NCI-H2171 (cell line): ENCODE measurements at places on chromosomes 4 and X.
A peak's percentile ranks its signal among the peaks of the same experiment; 100 is the strongest.

- no peak for DNase-seq
Observed at GRCh38 chrX:133609166-133609565, 193.9 kb upstream of the GPC4 start.

GRCh38 chrX:71162981-71163380 is 18.3 kb downstream of the NLGN3 start:
- DNase-seq, result no peak

- DNase-seq, result no peak
Observed at GRCh38 chrX:119734897-119735339, 23.5 kb upstream of the SOWAHD start.

DNA sequence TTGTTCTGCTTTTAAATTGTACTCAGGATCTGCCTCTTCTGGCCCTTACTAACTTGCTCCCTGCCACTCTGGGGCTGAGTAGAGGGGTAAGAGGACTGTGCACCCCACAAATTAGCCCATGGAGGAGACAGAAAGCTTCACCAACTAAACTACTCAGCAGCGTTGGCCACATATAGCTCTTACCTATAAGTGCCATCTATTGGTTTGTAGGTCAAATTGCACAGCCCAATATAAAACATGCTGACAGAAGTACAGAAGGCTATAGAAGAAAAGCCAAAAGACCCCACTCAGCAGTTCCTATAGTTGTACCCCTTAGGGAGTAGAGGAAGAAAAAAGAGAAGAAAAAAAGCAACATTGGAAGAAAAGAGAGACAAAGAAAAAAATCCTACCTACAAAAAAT is 341.2 kb upstream of the FMR1 start:
- no peak for DNase-seq

DNA sequence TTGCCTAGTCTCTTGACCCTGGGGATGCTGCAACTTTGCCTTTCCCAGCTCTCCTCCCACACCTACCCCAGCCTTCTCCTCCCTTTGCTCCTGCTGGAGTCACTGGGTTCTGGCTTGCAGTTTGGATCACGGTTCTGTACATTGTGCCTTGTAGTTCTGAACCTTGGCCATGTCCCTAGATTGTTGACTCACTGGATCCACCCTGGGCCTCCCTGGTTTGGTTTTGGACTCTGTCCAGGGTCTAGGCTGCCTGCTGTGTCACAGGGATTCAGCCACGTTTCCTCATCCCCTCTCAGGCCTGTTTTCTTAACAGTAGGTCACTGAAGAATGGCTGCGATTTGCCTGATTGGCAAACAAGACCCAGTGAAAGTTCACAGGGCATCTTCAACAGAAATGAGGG is 11.5 kb upstream of the GABRE start:
- no peak for DNase-seq

DNA sequence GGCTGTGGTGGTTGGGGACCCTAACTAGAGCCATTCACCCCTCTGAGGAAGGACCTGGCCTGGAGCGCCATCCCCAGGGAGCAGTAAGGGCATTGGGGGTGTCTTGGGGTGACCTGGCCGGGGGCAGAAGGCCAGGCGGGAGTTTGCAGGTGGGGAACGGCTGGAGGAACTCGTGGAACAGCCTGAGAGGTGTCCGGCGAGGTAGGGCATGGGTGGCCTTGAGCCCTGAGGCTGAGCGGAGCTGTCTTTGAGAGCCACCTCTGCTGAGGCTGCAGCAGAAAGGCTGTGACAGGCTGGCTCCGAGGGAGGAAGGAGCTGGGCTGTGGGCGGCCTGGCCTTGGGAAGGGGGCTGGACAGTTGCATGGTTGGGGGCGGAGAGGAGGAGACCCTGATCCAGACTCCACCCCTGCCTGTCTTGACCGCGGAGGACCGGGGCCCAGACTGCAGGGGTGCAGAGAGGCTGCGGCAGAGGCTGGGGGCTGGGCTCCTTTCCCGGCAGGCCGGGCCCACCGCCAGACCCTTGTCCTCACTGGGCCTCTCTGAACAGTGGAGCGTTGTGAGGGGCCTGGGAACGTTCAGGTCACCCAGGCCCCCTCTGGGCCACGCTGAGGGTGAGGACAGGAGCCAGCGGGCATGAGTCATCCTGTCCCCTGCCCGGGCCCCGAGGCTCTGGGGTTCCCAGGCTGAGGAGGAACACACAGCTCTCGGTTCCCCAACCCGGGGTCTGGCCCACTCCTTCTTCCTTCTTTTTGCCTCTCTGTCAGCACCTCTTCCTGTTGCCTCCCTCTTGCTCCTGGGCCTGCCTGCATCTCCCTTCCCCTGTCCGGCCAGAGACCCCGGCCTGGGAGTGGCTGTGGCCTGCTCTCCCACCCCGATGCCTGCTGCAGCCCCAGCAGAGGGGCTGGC is 8.1 kb downstream of the SH3BP2 start:
- no peak for DNase-seq

- DNase-seq, result peak; percentile 18
Observed at GRCh38 chrX:103215425-103215991, 600 bp downstream of the BEX4 start.

- DNase-seq, result no peak
Observed at GRCh38 chr4:140233791-140234696, 80.1 kb upstream of the MAML3 start.

DNA sequence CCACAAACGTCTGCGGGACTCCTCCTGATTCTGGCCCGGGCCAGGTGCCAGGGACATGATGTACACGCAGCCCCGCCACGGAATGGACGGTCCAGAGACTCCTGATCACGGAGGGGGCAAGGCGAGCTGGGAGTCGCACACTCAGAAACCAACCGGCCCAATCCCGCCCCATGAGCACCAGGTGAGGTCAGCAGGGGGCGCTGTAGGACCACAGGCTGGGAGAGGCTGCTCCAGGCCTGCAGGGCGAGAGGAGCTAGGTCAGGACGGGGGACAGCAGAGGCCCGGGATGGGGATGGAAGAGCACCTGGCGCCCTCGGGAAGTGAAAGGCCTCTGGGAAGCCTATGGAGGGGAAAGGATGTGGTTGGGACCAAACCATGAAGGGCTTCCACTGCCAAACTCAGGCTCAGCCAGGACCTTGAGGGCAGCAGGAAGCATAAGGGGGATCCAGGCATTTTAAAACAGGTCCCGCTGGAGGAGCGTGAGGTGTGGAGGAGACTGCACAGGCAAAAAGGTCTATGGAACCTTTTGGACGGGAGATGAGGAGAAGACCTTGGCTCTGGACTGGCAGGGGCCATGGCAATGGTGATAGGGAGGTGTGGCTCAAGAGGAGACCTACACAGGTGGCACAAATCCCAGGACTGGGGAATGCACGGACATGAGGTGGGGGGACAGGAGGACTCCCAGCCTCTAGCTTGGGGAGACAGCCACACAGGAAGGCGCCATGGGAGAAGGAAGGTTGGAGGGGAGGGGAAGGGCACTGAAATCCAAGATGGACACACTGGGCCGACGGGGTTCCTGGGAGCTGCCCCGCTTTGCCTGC is 79.2 kb downstream of the MTMR1 start:
- DNase-seq, result peak; percentile 22

DNA sequence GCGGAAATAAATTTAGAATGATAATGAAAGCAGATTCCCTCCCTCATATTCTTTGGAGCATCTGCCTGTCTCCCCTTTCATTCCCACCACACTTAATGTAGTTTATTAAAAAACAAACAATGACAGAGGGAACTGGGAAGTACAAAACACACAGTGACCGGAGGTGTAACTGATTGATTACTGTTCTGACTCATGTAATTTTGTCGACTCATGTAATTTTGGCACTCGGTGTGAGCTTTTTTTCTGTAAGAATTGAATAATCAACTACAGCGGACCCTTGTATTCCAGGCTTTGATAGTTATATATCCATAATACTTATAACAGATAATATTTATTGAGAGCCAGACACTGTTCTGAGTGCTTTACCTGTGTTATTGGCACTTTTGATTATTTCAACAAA is 110.4 kb downstream of the PALLD start:
- DNase-seq, result no peak

GRCh38 chr4:173917255-173917960 is 366.1 kb downstream of the FBXO8 start:
- DNase-seq, result no peak
